Keratinocyte (primary cell): ENCODE measurements at places on chromosomes 12 and 14.

GRCh38 chr14:73788317-73788598 lies 63.4 kb upstream of the PTGR2 start:
- H3K27ac ChIP-seq = peak overlapping the region; percentile 95
- peak overlapping the region; percentile 86 for H3K4me3 ChIP-seq
- peaks cover 58% of the 10 kb centered on the region for H3K4me1 ChIP-seq

- no peaks in the 10 kb centered on the region for H3K27me3 ChIP-seq
- no peak for DNase-seq
- no peak overlapping the region for H3K27ac ChIP-seq
Observed at GRCh38 chr14:104891664-104892530, 26.8 kb downstream of the CEP170B start.

- H3K4me3 ChIP-seq = no peak overlapping the region
- H3K27me3 ChIP-seq = no peaks in the 10 kb centered on the region
- peaks cover 39% of the 10 kb centered on the region for H3K4me1 ChIP-seq
- peak overlapping the region; percentile 22 for H3K27ac ChIP-seq
- no peak for DNase-seq
- H3K36me3 ChIP-seq = no peaks in the 10 kb centered on the region
Observed at GRCh38 chr14:76927971-76928700, 100.4 kb downstream of the IRF2BPL start.

- no peak overlapping the region for H3K4me3 ChIP-seq
- H3K4me1 ChIP-seq = no peaks in the 10 kb centered on the region
- DNase-seq = no peak
- no peak overlapping the region for H3K27ac ChIP-seq
- no peaks in the 10 kb centered on the region for H3K36me3 ChIP-seq
- peaks cover 16% of the 10 kb centered on the region for H3K27me3 ChIP-seq
Observed at GRCh38 chr14:54387328-54387727, 9.5 kb upstream of the CDKN3 start.

GRCh38 chr14:73913256-73913655 lies 26.6 kb downstream of the ZNF410 start:
- no peak for DNase-seq
- H3K36me3 ChIP-seq = peaks cover 30% of the 10 kb centered on the region
- H3K4me3 ChIP-seq = no peak overlapping the region
- H3K27ac ChIP-seq = no peak overlapping the region
- H3K27me3 ChIP-seq = no peaks in the 10 kb centered on the region
- peaks cover 2% of the 10 kb centered on the region for H3K4me1 ChIP-seq
